Left lobe of liver (tissue), 2 donors: ENCODE measurements at places on chromosomes 3 and 15. TPM values are rescaled to one million over a fixed set of nuclear protein-coding genes. Genes with fewer than 3 reads are reported as not detected.
A peak's percentile ranks its signal among the peaks of the same experiment; 100 is the strongest.

Gene RASGRP1
- total RNA-seq, result 0.28 TPM

Gene RLBP1
- total RNA-seq, result not detected

Gene C3orf33
- 0.70 TPM for total RNA-seq

Gene CCDC9B
- 16.6 TPM for total RNA-seq

DNA sequence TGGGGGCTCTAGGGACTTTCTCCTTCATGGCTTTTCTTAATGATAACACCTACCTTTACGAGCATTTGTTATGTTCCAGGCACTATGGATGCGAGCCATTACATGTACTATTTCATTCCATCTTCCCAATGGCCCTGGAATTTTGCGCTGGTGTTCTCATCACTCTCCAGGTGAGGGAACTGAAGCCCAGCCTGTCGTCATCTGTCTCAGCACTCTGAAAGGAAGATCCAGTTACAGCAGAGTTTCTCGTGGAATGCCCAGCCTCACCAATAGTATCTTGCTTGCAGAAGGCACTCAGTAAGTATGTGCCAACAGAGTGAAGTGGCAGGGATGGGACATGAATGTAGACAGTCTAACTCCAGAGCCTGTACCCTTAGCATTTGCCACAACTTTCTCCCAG is 56.8 kb downstream of the NOX5 start:
- DNase-seq, result no peak

DNA sequence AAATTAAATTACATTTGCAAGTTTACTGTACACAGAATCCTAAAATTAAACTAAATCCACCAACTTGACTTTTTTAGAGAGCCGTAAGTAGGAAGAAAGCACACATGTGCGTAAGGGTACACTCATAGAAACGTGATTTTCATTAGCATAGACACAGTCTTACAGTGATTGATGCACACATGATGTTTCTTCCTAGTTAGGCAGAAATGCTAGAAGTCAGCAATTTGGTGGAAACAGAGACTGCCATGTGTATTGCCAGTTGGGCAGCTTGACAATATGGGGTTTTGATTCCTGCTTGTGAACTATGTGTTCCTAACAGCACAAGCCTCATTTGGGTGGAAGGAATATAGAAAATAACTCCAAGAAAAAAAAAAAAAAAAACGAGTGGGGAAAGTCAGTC is 878.5 kb downstream of the ROBO1 start:
- DNase-seq, result no peak

DNA sequence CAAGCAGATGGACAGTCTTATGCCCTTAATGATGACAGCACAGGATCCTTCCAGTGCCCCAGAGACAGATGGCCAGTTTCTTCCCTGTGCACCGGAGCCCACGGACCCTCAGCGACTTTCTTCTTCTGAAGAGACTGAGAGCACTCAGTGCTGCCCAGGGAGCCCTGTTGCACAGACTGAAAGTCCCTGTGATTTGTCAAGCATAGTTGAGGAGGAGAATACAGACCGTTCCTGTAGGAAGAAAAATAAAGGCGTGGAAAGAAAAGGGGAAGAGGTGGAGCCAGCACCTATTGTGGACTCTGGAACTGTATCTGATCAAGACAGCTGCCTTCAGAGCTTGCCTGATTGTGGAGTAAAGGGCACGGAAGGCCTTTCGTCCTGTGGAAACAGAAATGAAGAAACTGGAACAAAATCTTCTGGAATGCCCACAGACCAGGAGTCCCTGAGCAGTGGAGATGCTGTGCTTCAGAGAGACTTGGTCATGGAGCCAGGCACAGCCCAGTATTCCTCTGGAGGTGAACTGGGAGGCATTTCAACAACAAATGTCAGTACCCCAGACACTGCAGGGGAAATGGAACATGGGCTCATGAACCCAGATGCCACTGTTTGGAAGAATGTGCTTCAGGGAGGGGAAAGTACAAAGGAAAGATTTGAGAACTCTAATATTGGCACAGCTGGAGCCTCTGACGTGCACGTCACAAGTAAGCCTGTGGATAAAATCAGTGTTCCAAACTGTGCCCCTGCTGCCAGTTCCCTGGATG is 198.7 kb downstream of the AKAP13 start:
- DNase-seq, result peak; percentile 68

DNA sequence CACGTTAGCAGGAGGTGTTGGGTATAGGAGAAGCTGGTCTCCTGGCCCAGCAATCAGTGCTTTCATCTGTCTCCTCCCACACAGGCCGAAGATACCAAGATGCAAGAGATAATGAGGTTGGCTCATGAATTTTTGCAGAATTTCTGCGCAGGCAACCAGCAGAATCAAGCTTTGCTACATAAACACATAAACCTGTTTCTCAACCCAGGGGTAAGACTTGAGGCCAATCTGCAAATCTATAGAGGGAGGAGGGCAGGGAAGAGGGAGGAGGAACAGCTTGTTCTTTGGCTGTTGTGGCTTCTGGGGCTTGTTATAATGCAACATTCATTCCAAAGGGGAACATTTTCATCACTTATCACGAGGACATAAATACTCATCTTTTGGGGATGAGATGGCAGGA is 195.3 kb downstream of the ITPR1 start:
- DNase-seq, result no peak

- DNase-seq, result no peak
Observed at GRCh38 chr3:15453501-15453900, 26.1 kb downstream of the EAF1 start.
